ENCODE measurements at places on chromosomes 1 and 21.

GRCh38 chr1:53730224-53730865, 8.6 kb downstream of the GLIS1 start:
- no peak for DNase-seq

- DNase-seq = no peak
Observed at GRCh38 chr21:44618504-44618903, 6.6 kb downstream of the KRTAP10-8 start.

DNA sequence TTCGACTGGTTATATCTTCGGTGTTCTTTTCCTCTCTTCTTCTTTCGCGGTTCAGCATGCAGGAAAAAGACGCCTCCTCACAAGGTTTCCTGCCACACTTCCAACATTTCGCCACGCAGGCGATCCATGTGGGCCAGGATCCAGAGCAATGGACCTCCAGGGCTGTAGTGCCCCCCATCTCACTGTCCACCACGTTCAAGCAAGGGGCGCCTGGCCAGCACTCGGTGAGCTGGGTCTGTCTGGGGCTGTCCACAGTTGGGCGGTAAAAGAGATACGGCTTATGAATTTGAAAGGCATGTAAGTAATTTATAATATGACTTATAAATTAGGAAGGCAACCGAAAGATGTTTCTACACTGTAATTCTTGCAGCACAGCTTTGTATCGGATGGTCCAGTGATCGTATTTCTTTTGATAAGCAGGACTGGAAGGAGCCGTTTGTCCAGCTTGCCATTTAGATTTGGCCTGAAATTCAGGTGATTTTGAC, 334 bp downstream of the CTH start:
- no peak for DNase-seq

DNA sequence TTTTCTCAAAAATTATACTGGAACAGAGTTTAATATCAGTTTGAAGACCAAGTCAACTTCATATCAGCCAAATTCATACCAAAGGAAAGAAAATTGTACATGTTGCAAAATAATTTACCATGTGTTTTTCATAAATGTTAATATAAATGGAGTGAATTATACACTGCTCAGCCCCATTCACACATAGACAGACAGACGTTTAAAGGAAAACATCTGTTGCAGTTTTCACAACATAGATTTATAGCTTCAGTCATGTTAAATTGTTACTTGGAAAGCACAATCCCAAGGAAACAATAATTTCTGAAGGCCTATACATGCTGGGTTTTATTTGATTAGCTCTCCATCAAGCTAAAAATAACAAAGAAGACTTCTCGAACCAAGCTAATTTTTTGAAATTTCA, 27.8 kb upstream of the HYI start:
- DNase-seq = no peak

- DNase-seq = peak; percentile 83
Observed at GRCh38 chr1:78061825-78062523, 16.2 kb downstream of the GIPC2 start.
